ENCODE measurements at places on chromosomes 7 and 10.

- DNase-seq = no peak
Measured at GRCh38 chr10:75111365-75111906, at the start of gene SAMD8. SAMD8 (plus strand) TSS chr10:75111656; CDS start chr10:75150529, 38,873 bp downstream.

DNA sequence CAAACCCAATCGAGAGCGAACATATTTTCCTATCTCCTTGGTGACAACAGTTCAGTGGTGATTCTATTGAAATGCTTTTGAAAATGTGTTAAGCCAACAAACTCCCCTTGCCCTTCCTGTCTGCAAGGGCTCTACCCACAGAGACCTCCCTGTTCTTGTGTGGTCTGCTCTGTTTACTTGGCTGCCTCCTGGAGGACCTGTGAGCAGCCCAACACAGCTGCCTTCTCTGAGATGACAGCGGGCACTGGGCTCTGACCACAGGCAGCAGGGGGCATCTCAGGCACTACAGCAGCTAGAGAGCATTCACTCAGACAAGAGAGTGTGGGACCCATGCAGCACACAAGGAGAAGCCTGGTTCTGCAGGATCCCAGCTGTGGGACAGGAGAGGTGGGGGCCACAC, 416.4 kb downstream of the TCERG1L start:
- DNase-seq = no peak

- no peak for DNase-seq
Measured at GRCh38 chr7:85748861-85749260, 562.0 kb upstream of the SEMA3D start.

- no peak for DNase-seq
Measured at GRCh38 chr10:123882177-123882576, 9.4 kb downstream of the CPXM2 start.

GRCh38 chr7:107021600-107021999, 22.9 kb upstream of the PRKAR2B start:
- DNase-seq = no peak

GRCh38 chr10:126073606-126074005, 177.2 kb downstream of the FANK1 start:
- DNase-seq = no peak

- DNase-seq = no peak
Measured at GRCh38 chr7:27168265-27168947, 3.1 kb upstream of the HOXA9 start.

DNA sequence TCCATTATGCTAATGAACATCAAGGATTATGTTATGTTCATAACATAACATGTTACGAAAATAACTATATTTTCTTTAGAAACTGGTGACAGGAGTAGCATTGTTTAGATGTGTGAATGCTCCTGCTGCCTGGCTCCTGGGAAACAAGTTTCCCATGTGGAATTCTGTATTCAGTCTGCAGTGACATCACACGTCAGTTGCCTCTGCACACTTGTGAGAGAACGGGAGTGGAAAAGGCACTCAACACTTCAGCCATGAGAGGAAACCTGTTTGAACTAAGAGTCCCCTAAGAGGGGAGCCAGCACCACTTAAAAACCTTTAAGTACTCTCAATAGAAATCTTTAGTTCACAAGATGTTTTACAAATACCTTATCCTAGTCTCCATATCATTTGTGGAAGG, 140.3 kb upstream of the FAM20C start:
- no peak for DNase-seq

- peak; percentile 83 for DNase-seq
Measured at GRCh38 chr10:79067241-79068202, 1.2 kb upstream of the ZMIZ1 start.

- DNase-seq = no peak
Measured at GRCh38 chr10:69051303-69051702, 36.6 kb upstream of the SRGN start.

- DNase-seq = no peak
Measured at GRCh38 chr7:19378345-19378714, 233.1 kb upstream of the FERD3L start.

DNA sequence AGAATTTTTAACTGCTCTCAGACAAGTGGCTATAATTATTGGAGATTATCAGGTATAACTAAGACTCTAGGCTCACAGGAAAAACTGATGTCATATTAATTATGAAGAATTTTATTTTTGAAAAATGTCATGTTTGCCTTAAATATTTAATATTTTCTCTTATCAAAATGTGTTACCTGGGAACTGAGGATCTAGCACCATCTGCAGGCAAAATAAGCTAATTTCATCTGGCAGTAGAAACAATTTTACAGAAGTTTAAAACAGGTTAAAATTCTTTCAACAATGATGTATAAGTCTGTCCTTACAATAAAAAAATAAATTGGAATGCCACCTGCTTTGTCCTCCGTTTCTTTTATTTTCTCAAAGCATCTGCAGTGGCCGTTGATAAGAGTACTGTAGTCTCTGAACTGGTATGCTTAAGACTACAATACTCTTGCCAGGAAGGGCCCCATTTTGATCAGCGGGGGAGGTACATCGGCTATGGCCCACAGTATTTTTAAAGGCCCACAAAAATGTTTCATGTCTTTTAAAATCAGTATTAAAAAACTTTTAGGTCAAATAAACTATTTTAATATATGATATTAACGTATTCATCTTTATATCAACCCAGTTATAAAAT, 81.3 kb downstream of the VWDE start:
- DNase-seq = no peak

GRCh38 chr7:89001306-89001705, 205.8 kb upstream of the TEX47 start:
- DNase-seq = no peak

DNA sequence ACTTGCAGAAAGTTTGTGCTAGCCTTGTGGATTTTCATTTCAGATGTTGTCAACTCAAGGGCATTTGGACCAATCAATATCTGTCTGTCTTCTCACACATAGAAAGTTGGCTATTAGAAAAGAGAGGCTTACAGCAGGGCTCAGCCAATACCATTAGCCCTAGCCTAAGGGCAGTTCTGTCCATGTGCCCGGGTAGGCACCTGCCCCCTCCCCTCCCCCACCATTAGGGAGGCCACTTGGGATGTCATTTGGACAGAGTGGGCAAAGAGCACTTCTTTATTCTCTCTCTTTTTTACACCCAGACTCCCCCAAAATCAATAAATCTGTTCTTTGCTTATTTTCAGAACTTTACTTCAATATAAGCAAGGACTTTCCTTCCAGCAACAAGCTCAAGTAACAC, 188.5 kb upstream of the MKI67 start:
- DNase-seq = no peak

GRCh38 chr7:133082390-133082766, 488 bp upstream of the CHCHD3 start:
- DNase-seq = no peak

- no peak for DNase-seq
Measured at GRCh38 chr10:94991243-94991888, 52.9 kb downstream of the CYP2C9 start.

DNA sequence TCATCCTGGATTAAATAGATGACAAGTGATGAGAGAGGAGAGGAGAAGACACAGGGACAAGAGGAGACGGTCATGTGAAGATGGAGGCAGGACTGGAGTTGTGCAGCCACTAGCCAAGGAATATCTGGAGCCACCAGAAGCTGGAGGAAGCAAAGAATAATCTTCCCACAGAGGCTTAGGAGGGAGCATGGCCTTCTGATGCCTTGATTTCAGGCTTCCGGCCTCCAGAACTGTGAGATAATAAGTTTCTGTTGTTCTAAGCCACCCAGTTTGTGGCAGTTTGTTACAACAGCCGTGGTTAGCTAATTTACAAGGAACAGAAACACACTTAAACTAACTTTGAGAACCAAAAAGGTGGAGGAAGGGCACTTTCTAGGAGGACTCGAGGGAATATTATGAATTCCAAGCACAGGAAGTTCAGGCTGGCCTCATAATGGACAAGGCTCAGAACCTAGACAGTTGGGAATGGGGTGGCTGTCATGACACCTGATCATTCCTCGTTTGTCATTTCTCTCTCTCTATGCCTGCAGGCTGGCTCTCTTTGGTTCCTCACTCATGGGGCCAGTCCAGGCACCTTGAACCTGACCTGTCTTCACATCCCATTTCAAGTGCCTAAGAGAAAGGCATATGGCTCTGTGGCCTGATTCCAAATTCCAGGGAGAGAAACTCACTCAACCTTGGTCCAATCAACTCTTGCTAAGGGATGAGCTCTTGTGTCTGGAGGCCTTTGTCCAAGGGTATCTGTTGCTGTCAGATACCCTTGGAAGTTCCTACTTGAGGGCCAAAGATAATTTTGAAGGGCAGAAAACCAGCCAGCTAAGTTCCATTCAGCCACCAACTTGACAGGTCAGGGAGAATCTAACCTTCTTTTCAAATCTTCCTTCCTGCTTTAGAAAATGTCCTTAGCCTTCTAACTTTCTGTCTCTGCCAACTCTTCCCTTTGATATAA, 33.5 kb upstream of the PDZD8 start:
- DNase-seq = no peak

DNA sequence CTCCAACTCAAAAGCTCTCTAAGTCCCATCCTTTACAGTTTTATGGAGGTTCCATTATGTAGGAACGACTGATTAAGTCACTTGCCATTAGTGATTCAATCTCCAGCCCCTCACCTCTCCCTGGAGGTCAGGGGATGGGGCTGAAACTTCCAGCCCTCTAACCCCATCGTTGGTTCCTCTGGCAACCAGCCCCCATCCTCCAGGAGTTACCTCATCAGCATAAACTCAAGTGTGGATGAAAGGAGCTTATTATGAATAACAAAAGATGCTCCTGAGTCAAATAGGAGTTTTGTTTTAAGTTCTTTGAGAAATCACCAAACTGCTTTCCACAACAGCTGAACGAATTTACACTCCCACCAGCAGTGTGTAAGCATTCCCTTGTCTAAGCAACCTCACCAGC, 494.3 kb upstream of the AUTS2 start:
- DNase-seq = no peak

DNA sequence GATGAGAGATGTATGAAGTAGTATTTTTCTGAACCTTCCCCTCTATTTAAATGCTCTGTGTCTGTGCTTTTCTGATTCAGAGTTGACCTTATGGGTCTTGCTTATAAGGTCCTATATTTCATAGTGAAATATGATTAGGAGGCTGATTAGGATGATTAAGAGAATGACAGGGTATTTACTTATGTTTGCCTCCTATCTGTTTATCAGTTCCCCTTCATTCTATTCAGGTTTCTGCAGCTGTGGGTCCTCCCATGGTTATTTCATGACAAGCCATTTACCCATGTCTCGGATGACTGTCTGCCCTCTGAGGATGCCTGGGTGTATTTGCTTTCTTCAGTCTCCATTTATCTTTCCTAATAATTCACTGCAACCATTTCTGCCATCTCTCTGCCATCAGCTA, 16.9 kb downstream of the RPA3 start:
- no peak for DNase-seq

GRCh38 chr10:71379118-71379766, 17.5 kb upstream of the CDH23 start:
- no peak for DNase-seq

DNA sequence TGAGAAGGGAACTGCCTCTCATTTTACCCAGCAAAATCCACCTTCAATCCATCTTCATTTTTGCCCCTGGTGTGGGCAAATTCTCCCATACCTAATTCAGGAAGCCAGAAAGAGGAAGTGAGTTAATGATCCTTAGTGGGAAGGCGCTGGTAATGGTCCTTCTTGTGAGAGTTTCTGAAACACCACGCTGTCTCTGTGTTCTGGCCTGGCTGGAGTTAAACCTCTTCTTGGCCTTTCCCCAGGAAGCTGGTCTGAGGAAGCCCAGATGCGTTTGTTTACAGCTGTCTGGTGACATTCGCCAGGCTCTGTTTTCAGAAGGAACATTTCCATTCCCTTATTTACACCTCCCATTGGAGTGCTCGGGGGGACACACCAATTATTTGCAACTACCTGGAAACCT, 24.3 kb downstream of the HTRA1 start:
- no peak for DNase-seq

- no peak for DNase-seq
Measured at GRCh38 chr7:130337410-130337971, 7.1 kb upstream of the CPA5 start.

DNA sequence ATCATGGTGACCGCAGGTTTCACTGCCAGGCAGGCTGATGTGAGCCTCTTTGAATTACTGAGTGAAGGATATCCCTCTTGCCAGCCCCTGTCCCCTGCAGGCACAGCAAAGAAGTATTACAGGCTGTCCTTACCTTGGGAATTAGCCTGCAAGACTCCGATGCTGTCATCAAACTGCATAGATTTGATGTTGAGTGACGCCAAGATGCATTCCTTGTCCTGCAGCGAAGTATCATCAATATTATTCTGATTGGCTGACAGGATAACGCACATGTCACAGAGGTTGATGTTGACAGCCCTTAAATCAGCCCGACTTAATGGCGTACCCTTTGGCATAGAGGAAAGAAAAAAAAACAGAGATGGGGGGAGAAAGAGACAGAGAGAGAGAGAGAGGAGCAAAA, 693.0 kb downstream of the KCNMA1 start:
- DNase-seq = no peak

DNA sequence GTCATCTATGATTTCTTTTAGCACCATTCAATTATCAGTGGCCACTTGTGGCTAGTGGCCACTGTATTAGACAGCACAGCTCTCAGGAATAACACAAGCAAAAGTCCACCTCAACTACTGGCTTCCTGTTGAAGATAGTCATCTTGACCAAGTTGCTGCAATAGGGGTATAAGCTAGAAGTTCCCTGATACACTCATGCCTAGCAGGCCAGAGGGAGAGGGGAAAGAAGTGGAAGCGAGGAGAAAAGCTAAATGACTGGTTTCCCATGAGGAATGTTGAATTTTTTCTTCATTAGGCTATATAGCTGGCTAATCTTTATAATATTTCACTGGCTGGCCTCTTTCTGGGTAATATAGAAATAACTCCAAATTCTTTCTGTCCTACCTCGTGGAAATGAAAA, 327.5 kb upstream of the MEOX2 start:
- DNase-seq = no peak

GRCh38 chr10:89129911-89130310, 77.2 kb downstream of the CH25H start:
- DNase-seq = no peak

- DNase-seq = no peak
Measured at GRCh38 chr10:128180843-128181242, 54.6 kb upstream of the MKI67 start.

- DNase-seq = no peak
Measured at GRCh38 chr7:71414490-71414889, 282.5 kb downstream of the GALNT17 start.

- DNase-seq = no peak
Measured at GRCh38 chr10:61841338-61841875, 60.1 kb upstream of the ARID5B start.

DNA sequence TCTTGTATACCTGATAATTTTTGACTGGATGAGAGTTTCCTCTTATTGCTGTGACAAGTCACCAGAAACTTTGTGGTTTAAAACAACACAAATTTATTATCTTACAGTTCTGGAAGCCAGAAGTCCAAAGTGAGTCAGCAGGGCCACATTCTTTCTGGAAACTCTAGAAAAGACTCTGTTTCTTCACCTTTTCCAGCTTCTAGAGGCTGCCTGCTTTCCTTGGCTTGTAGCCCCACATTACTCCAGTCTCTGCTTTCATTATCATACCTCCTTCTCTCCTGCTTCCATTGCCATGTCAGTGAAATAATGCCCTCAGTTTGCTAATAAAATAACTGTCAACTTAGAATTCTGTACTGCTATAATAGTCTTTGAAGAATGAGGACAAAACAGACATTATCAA, 65.3 kb downstream of the VCL start:
- no peak for DNase-seq

Measured in D721Med (cell line).